ENCODE measurements at places on chromosomes 5 and 9. TPM values are rescaled to one million over a fixed set of nuclear protein-coding genes. Genes with fewer than 3 reads are reported as not detected.

Gene UGT3A2
- total RNA-seq, result not detected

Gene PCDHB14
- 5.9 TPM for total RNA-seq

Gene IRGM
- total RNA-seq, result 0.66 TPM

Gene PALM2AKAP2
- total RNA-seq, result 6.4 TPM

Gene JAKMIP2
- total RNA-seq, result 0.64 TPM

Gene CENPP
- total RNA-seq, result 6.1 TPM

Gene KIF2A
- 57.4 TPM for total RNA-seq

Gene IFNA2
- not detected for total RNA-seq

Gene PCDHGA2
- 6.2 TPM for total RNA-seq

Gene GABRA1
- total RNA-seq, result not detected

Gene ARHGEF37
- 29.2 TPM for total RNA-seq

Gene PRR16
- 9.6 TPM for total RNA-seq

Gene PSAT1
- 7.6 TPM for total RNA-seq

Gene SPAG8
- 1.1 TPM for total RNA-seq

Gene EQTN
- 0.98 TPM for total RNA-seq

DNA sequence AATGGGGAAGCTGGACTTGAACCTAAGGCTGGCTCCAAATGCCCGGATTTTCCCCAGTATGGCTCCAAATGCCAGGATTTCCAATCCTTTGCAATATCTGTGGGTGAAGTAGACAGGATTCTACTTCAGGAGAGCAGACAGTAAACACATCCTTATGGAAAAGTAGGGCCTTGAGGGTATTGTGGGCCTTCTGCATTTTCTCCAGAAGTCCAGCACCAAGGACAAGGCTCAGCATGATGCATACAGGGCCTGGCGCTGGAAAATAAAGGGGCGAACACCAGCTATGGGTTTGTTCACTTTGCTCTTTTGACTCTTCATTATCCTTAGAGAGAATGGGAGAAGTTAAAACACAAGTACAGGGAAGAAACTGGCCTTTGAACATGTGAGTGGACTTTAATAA lies 347.5 kb downstream of the SEMA5A start:
- no peak overlapping the region for H3K27ac ChIP-seq
- no peak for DNase-seq
- no peaks in the 10 kb centered on the region for H3K4me1 ChIP-seq
- no peaks in the 10 kb centered on the region for H3K36me3 ChIP-seq
- H3K27me3 ChIP-seq, result no peaks in the 10 kb centered on the region
- H3K4me3 ChIP-seq, result no peak overlapping the region

DNA sequence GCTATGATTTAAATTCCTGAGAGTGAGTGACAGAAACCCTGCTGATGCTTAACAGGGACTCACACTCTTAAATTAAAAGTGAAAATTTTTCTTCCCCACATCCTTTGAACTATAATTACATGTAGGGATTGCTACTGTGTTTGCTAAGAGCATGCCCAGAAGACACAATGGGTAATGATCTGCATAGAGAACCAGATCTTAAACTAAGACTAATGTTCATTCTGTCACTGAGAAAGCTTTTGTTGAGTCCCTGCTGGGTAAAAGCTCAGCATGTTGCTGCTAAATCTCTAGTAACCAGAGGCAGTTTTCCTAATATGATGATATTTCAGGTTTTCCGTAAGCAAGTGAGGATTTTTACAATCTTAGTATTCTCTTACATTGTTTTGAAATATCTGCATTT lies 424.8 kb upstream of the SMC2 start:
- H3K4me3 ChIP-seq, result no peak overlapping the region
- H3K36me3 ChIP-seq, result no peaks in the 10 kb centered on the region
- no peak for DNase-seq
- no peak overlapping the region for H3K27ac ChIP-seq
- no peaks in the 10 kb centered on the region for H3K27me3 ChIP-seq

GRCh38 chr9:91417602-91418214 lies 5.9 kb downstream of the NFIL3 start:
- no peaks in the 10 kb centered on the region for H3K27me3 ChIP-seq
- H3K36me3 ChIP-seq, result no peaks in the 10 kb centered on the region
- DNase-seq, result no peak
- no peak overlapping the region for H3K4me3 ChIP-seq
- peaks cover 12% of the 10 kb centered on the region for H3K4me1 ChIP-seq

GRCh38 chr9:133571896-133572595 lies 37.1 kb downstream of the FAM163B start:
- no peak overlapping the region for H3K27ac ChIP-seq
- H3K4me1 ChIP-seq, result peaks cover 2% of the 10 kb centered on the region
- DNase-seq, result no peak
- H3K36me3 ChIP-seq, result no peaks in the 10 kb centered on the region
- no peak overlapping the region for H3K4me3 ChIP-seq
- no peaks in the 10 kb centered on the region for H3K27me3 ChIP-seq

- H3K27ac ChIP-seq, result no peak overlapping the region
- DNase-seq, result no peak
- H3K4me1 ChIP-seq, result no peaks in the 10 kb centered on the region
- H3K27me3 ChIP-seq, result no peaks in the 10 kb centered on the region
- peaks cover 9% of the 10 kb centered on the region for H3K36me3 ChIP-seq
Observed at GRCh38 chr5:179876610-179876952, 18.0 kb upstream of the MRNIP start.

GRCh38 chr9:126609191-126609590 lies 4.5 kb upstream of the LMX1B start:
- no peaks in the 10 kb centered on the region for H3K36me3 ChIP-seq
- no peak overlapping the region for H3K4me3 ChIP-seq
- H3K27me3 ChIP-seq, result no peaks in the 10 kb centered on the region
- no peak overlapping the region for H3K27ac ChIP-seq

DNA sequence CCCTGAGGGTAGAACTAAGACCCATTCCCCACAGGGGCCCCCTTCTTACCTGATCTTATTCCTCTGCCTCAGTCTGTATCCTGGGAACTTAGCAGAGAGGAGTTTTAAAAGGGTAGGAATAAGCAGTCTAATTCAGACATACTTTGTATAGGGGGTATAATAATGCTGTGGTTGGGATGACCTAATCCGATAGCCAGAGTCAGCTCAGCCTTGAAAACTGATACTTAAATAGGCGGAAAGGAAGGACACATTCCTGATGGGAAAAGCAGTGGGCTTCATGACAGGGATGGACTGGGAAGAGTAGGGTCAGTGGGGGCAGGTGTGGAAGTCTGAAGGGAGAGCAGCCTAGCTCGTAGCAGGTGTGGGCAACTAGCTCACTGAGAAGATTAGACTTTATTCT lies 52.2 kb upstream of the TESK1 start:
- peak overlapping the region; percentile 60 for H3K27ac ChIP-seq
- peaks cover 2% of the 10 kb centered on the region for H3K36me3 ChIP-seq

- no peak overlapping the region for H3K27ac ChIP-seq
- DNase-seq, result no peak
- H3K36me3 ChIP-seq, result no peaks in the 10 kb centered on the region
- no peaks in the 10 kb centered on the region for H3K27me3 ChIP-seq
Observed at GRCh38 chr5:150057996-150058395, 28.4 kb downstream of the CSF1R start.

- H3K4me1 ChIP-seq, result no peaks in the 10 kb centered on the region
- H3K36me3 ChIP-seq, result no peaks in the 10 kb centered on the region
- no peak for DNase-seq
- no peak overlapping the region for H3K27ac ChIP-seq
- H3K4me3 ChIP-seq, result no peak overlapping the region
Observed at GRCh38 chr5:166062094-166062493, 2229.4 kb upstream of the WWC1 start.

DNA sequence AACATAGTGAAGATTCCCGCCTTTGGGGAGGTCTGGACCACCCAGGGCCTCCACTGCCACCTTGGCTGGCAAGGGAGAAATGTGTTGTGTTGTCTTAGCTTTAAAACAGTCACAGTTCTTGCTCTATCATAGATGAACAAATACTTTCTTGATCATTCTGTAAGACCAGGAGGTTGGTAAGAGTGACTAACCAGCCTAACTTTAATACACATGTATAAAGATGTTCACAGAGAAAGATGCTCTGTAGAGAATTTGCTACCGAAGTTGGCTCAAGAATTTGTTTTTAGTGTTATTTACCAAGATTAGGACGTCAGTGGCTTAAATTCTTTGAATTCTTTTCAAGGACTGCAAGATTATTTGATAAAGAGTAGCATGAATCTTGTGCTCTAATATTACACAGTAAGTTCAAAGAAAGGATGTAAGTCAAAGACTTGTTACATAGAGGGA lies 28.4 kb downstream of the GLRX start:
- no peak for DNase-seq
- no peaks in the 10 kb centered on the region for H3K4me1 ChIP-seq
- H3K27me3 ChIP-seq, result no peaks in the 10 kb centered on the region
- no peak overlapping the region for H3K27ac ChIP-seq
- H3K4me3 ChIP-seq, result no peak overlapping the region
- no peaks in the 10 kb centered on the region for H3K36me3 ChIP-seq

GRCh38 chr5:123170816-123171215 lies 81.8 kb downstream of the PRDM6 start:
- no peaks in the 10 kb centered on the region for H3K36me3 ChIP-seq
- no peak overlapping the region for H3K4me3 ChIP-seq
- no peak overlapping the region for H3K27ac ChIP-seq
- no peaks in the 10 kb centered on the region for H3K4me1 ChIP-seq
- DNase-seq, result no peak

DNA sequence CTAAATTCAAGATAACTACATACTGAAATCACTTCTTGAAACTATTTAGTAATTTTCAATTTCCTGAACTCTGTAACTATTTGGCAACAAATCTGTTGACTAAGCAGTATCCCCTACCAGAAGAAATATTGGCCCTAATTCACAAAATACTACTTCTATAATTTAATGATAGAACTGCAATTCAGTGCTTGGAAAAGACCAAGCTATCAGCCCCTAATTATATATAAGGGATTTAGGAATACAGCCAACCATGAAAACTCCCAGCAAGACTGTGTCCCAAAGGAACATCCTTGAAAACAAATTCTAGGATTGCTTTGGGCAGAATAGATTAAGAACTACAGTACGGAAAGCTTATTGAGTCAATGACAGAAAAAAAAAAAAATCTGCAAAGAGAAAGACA lies 169.2 kb downstream of the RAB3C start:
- no peaks in the 10 kb centered on the region for H3K4me1 ChIP-seq
- no peak for DNase-seq
- no peak overlapping the region for H3K27ac ChIP-seq

DNA sequence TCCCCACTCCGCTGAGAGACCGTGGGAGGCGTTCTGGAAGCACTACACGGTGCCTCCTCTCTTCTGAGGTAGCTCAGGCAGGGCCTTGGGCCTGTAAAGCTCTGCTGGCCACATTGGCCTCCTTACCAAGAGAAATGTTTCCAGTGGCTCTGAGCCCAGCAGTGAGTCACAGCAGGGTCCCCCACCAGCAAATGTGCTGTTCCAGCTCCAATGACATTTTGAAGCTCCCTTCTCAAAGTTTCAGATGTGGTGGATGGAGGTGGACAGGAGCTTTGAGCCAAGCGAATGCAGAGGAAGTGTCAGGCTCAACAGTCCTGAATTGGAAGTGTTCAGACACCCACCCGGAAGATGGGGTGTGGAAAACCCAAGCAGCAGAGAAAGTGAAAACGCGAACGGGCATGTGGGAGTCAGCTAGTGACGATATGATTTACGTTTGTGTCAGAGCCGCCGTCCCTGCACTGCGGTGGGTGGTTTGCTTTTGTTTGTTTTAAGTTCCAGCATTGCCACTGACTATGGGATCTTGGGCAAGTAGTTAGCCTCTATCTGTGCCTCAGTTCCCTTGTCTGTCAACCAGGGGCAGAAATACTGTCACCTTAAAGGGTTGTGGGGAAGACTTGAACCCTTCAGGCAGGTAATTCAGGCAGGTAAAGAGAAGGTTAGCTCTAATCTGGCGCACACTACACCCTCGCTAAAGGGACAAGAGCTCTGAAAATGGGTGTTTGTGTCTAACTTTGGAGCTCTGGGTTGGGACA lies 38.2 kb downstream of the C5orf15 start:
- H3K27ac ChIP-seq, result no peak overlapping the region
- H3K4me1 ChIP-seq, result no peaks in the 10 kb centered on the region
- DNase-seq, result no peak

GRCh38 chr5:176738637-176739250 lies 71.6 kb upstream of the UNC5A start:
- H3K4me1 ChIP-seq, result no peaks in the 10 kb centered on the region
- H3K27me3 ChIP-seq, result no peaks in the 10 kb centered on the region
- H3K27ac ChIP-seq, result no peak overlapping the region
- H3K4me3 ChIP-seq, result no peak overlapping the region

DNA sequence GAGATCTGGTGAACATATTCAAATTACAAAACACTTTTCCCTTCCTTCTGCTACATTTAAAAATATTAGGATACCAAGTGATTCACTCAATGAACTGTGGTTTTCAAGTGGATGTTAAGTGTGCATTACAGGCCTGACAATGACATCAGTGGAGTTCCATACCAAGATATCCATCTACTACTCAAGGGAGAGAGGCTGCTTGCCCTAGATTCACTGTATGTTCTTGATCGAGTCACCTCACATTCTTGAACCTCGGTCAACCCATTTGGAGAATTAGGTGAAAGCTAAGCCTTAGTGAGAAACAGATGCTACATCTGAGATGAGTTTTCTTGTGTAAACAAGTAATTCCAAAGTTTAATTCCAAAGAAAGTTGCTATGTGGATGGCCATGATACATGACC lies 142.2 kb downstream of the FGF10 start:
- H3K27me3 ChIP-seq, result no peaks in the 10 kb centered on the region
- no peaks in the 10 kb centered on the region for H3K4me1 ChIP-seq
- no peaks in the 10 kb centered on the region for H3K36me3 ChIP-seq
- DNase-seq, result no peak
- no peak overlapping the region for H3K4me3 ChIP-seq

- H3K27me3 ChIP-seq, result no peaks in the 10 kb centered on the region
- no peak for DNase-seq
- no peak overlapping the region for H3K4me3 ChIP-seq
- no peaks in the 10 kb centered on the region for H3K4me1 ChIP-seq
- H3K36me3 ChIP-seq, result peaks cover 6% of the 10 kb centered on the region
Observed at GRCh38 chr9:33315371-33315770, 25.1 kb downstream of the NFX1 start.

- H3K4me3 ChIP-seq, result no peak overlapping the region
- H3K4me1 ChIP-seq, result no peaks in the 10 kb centered on the region
- H3K36me3 ChIP-seq, result no peaks in the 10 kb centered on the region
- no peak for DNase-seq
- H3K27ac ChIP-seq, result no peak overlapping the region
- H3K27me3 ChIP-seq, result no peaks in the 10 kb centered on the region
Observed at GRCh38 chr5:115389034-115389798, 92.8 kb upstream of the CCDC112 start.

GRCh38 chr5:102867992-102868662 lies 113.0 kb downstream of the PAM start:
- no peak for DNase-seq
- H3K27ac ChIP-seq, result no peak overlapping the region
- H3K4me1 ChIP-seq, result no peaks in the 10 kb centered on the region
- H3K4me3 ChIP-seq, result no peak overlapping the region
- H3K36me3 ChIP-seq, result no peaks in the 10 kb centered on the region

All from breast epithelium (tissue), 4 donors.